Activated naive CD4-positive, alpha-beta T cell (primary cell): ENCODE measurements at places on chromosomes 7 and 10.

GRCh38 chr7:83355143-83355542 lies 192.5 kb upstream of the PCLO start:
- DNase-seq: no peak

GRCh38 chr7:80413383-80413945 lies 98.4 kb downstream of the GNAT3 start:
- no peak for DNase-seq

DNA sequence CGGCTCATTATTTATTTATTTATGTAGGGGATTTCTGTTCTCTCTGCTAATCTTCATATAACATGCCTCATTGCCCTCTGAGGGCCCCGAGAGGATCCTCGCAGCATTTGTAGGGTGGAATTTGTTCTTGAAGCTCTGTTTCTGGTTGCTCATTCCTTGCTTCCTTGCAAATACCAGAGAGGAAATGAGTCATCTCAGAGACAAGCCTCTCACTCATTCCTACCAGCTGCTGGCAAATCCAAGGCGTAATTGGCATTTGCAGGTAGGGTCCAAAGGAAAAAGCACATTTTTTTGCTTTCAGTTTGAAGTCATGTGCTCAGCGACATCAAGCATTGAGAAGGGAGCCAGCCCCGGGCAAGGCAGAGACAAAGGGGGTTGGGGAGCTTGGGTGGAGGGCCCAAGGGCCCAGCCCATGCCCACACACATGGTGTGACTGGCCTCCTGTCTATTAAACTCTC lies 501.6 kb downstream of the GALNT17 start:
- no peak for DNase-seq

DNA sequence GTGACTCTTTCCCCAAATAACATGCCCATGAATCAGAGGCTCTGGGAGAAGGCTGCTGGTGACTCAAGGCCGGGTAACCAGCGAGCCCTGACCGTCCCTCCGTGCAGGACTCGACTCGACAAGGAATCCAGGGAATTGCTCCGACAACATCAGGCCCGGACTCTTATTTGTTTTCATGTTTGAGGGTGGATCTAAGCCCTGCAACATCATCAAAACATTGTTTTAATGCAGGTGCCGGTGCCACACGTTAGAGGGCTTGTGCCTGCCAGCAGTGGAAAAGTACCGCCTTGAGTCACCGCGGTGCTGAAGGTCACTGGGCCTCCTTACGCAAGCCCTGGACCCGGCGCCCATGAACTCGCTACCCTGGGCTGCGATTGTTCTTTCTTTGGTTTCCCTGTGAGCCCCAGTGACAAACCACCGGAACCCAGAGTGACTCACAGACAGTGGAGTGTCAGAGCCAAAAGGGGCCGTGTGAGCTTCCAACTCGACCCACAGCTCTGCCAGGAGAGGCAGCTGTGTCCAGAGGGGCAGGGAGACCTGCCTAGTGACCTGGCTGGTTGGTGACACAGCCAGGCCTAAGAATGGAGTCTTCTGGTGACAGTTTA lies 139.4 kb upstream of the SHH start:
- DNase-seq: no peak

DNA sequence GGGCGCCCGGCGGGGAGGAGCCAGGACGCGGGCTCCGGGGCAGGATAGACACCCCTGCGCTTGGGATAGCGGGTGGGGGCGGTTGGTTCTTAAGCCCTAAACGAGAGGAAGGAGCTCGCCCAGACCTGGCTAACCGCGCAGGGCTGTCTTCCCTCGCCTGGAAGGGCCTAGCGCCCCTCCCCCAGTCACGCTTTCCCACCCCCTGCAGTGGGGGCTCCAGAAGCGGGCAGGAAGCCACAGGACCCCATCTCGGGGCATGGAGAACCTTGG lies 6.5 kb downstream of the SHH start:
- no peak for DNase-seq

DNA sequence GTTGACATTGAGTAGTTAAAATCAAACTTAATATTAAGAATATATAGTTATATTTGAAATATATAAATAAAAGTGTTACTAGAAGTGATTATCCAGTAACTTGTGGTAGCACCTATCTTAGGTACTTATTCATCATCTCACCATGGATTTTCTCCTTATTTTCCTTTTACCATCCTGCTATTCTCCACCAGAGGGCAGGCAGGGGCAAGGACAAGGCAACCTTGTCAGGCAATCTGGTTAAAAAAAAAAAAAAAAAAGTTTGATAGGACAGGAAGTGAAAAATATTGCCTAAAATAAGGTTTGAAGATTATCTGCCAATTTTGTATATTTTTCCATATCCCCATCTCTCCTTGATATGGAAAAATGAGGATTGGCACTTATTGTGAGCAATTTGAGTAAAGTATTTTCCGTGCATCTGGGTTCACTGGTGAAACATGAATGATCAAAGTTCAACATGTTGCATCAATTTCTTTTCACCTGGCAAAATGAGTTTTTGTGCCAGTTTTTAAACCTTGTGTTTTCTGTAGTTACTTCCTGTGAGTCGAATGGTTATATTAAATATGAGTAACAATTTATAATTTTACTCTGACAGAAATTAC lies 256.7 kb downstream of the AGMO start:
- DNase-seq: no peak

- DNase-seq: no peak
Observed at GRCh38 chr7:151003572-151003971, 12.8 kb downstream of the NOS3 start.

- no peak for DNase-seq
Observed at GRCh38 chr7:154914308-154914995, 88.5 kb downstream of the PAXIP1 start.

DNA sequence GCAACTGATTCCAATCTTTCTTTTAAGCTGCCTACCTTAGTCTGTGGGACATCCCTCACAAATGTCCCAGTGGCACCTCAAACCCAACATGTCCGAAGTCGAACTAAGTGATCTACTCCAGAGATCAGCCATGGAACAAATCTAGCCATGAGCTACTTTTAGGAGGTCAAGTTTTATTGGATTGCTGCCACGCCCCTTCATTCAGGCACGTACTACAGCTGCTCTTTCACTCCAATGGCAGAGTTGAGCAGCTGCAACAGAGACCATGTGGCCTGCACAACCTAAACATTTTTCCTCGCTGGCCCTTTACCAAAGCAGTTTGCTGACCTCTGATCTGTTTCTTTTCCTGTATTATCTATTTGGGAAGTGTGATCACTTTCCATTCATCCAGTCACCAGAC lies 192.4 kb upstream of the CDCA7L start:
- DNase-seq: no peak

- DNase-seq: no peak
Observed at GRCh38 chr7:157617401-157617800, 280.6 kb downstream of the DNAJB6 start.

DNA sequence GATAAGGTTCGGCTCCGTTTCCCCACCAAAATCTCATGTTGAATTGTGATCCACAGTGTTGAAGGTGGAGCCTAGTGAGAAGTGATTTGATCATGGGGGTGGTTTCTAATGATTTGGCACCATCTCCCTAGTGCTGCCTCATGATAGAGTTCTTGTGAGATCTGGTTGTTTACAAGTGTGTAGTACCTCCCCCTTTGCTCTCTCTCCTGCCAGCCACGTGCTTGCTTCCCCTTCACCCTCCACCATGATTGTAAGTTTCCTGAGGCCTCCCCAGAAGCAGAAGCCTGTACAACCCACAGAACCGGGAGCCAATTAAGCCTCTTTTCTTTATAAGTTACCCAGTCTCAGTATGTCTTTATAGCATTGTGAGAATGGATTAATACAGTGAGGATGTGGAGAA lies 12.1 kb upstream of the LRGUK start:
- DNase-seq: no peak

GRCh38 chr10:119505131-119505551 lies 37.4 kb downstream of the RGS10 start:
- no peak for DNase-seq

GRCh38 chr7:498678-499641 lies 20.7 kb downstream of the PDGFA start:
- no peak for DNase-seq

DNA sequence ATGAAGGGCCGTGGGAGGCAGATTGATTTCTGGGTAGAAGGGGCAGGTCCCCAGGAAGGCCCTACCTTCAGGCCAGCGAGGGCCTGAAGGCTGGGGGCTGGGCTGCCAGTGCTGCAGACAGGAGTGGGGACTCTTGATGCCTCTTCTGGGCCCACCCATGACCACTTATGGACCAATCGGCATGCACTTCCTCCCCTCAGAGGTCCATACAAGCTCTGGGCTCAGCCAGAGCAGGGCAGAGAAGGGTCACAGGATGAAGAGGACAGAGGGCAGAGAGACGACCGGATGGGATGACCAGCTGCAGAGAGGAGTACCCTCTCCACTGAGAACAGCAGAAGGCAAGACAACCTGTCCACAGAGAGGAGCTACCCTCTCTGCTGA lies 120.1 kb downstream of the DYNC2I1 start:
- DNase-seq: no peak

- no peak for DNase-seq
Observed at GRCh38 chr7:2725178-2726105, 37.4 kb downstream of the AMZ1 start.

DNA sequence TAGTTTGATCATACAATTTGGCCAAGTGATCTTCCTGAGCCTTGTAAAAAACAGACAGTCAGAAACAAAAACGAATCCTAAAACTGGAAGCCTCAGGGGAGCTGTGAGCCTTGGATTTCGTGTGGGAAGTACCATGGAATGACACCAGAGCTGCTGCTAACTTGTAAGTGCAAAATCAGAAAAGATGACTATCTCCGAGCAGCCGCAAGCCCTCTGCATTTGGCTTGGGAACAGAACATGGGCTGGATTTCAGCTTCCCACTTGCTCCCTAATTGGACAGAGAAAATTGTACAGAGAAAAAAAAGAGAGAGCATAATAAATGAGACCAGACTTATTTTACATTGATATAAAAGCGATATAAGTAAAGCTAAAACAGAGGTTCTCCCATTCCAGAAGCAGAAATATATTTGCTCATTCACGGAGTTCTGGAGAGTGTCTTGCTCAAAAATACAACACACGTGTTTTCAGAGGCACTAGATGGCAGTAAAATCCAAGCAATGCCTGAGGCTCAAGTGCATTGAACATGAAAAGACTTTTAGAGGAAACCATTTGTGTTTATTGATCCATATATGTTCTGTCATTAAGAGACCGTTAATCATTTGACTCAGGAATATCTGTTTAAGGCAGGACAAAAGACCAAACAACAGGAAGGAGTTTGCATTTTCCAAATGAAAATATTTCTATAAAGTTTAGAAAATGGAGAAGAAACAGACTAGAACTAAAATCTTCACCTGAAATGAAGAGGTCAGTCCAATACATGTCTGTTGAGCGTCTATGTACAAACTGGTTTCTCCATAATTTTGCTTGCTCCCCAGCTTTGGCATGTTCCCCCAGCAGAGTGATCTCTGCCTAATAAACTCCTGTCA lies 78.3 kb upstream of the SLC26A5 start:
- DNase-seq: no peak

- DNase-seq: no peak
Observed at GRCh38 chr7:122219253-122219865, 75.3 kb upstream of the AASS start.

GRCh38 chr7:37174460-37174859 lies 274.2 kb downstream of the ELMO1 start:
- DNase-seq: no peak

DNA sequence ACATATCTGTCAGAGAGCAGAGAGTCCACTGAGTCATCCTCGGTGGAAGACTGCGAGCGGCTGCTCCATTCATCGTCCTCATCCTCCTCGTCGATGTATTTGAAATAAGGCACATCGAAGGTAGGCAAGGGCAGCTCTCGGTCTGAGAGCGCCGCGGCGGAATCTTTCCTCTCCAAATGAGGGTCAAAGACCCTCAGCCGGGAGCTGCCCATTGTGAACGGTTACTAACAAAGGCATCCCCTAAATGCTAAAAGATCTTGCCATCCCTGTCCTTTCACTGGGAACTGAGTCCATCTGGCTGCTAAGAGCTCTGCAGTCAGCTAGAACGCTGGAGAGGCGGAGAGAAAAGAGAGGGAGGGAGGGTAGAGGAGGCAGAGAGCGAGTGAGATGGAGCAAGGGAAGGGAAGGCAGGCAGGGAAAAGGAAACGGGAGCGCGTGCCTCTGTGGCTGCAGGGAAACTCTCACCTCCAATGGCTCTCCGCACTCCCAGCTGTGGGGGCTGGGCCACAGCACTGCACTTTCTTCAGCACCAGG lies 163.4 kb downstream of the RAPGEF5 start:
- no peak for DNase-seq

- no peak for DNase-seq
Observed at GRCh38 chr7:157738066-157738460, 401.3 kb downstream of the DNAJB6 start.

- no peak for DNase-seq
Observed at GRCh38 chr7:103987451-103987850, 2.0 kb downstream of the RELN start.

- DNase-seq: no peak
Observed at GRCh38 chr10:125992254-125992653, 95.9 kb downstream of the FANK1 start.

- no peak for DNase-seq
Observed at GRCh38 chr7:22667562-22668239, 59.3 kb upstream of the IL6 start.

GRCh38 chr10:117790621-117791020 lies 248.1 kb downstream of the EMX2 start:
- no peak for DNase-seq

- DNase-seq: no peak
Observed at GRCh38 chr7:66250711-66251110, 45.6 kb downstream of the TPST1 start.

DNA sequence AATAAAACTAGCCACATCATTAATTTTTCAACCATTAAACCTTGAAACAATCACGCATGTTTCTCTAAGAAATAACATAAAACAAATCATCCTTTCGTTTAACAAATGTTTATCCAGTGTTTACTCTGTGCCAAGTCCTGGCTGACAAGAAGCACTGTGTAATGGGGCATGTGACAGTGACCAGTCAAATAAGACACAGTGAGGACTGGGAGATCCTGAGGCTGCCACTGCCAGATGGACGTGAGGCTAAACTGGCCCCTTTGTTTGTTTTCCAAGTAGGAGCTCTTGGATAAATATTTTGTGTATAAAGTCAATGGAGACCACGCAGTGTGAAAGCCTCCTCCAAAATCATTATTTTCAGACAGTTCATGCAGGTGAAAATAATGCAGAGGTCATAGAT lies 626.2 kb downstream of the SUGCT start:
- DNase-seq: no peak

- no peak for DNase-seq
Observed at GRCh38 chr7:37441386-37441760, 7.3 kb downstream of the ELMO1 start.

GRCh38 chr7:132930881-132931280 lies 151.0 kb downstream of the CHCHD3 start:
- DNase-seq: no peak

DNA sequence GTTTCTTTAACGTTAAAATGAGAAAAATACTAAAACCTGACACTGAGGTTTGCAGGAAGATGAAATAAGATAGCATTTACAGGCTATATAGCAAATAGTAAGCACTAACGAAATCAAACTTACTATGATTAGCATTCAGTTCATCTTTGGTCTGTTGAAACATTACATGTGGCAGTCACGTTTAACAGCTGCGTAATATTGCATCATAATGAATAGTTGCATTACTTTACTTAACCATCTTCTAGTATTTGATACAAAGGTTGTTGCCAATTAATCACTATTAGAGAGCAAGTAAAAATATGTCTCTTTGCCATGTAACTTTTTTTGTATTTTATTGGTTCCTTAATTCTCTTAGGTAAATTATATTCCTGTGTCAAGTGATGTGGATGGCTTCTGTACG lies 131.8 kb upstream of the GHITM start:
- no peak for DNase-seq
